ENCODE measurements at places on chromosomes 2 and 18. TPM values are rescaled to one million over a fixed set of nuclear protein-coding genes. Genes with fewer than 3 reads are reported as not detected.

Gene RGPD5
- 42.7 TPM for total RNA-seq

Gene SLC23A3
- 1.1 TPM for total RNA-seq

Gene HOXD12
- 0.22 TPM for total RNA-seq

Gene ZC3H15
- 53.7 TPM for total RNA-seq

Gene KIF5C
- 0.14 TPM for total RNA-seq

Gene MLPH
- total RNA-seq = 32.2 TPM

Gene BMP10
- total RNA-seq = 0.44 TPM

Gene COLEC12
- total RNA-seq = 15.0 TPM

Gene KATNAL2
- 1.6 TPM for total RNA-seq

Gene SP140L
- 13.8 TPM for total RNA-seq

Gene ITSN2
- 23.2 TPM for total RNA-seq

Measured in placental pericyte (primary cell).